ENCODE measurements at places on chromosomes 12 and 14.

DNA sequence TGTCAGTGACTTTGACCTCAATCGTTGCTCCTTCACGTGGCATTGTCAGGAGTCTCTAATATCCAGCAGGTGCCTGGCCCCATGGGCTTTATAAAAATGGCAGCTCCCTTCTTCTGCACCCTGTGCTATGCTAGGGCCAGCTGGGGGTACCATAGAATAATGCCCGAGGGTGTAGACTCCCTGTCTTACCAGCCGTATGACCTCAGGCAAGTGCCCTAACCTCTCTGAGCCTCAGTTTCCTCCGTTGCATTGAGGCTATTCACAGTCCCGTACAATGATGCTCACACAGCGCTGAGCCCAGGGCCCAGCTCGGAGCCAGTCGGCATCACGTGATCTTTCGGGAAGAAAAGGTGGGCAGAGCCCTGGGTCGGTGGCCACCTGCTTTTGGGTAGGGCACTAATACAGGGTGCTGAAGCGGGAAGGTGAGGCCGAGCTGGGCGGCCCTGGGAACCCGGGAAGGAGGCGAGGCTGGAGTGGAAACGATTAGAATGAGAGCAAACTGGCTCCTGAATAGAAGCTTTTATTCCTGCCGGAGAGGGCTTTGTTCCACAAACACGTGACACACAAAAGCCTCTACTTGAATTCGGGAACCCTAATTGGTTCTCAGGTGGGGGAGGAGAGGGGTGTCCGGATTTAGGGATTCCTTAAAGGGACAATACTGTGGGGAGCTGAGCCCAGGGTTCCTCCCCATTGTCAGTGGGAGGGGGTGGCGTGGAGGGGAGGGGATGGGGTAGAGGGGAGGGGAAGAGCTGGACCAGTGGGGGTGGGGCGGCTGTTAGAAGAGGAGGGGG lies 19.9 kb upstream of the MSI1 start:
- no peak for DNase-seq

GRCh38 chr14:72576258-72576657 lies 317.6 kb downstream of the DPF3 start:
- DNase-seq: no peak

DNA sequence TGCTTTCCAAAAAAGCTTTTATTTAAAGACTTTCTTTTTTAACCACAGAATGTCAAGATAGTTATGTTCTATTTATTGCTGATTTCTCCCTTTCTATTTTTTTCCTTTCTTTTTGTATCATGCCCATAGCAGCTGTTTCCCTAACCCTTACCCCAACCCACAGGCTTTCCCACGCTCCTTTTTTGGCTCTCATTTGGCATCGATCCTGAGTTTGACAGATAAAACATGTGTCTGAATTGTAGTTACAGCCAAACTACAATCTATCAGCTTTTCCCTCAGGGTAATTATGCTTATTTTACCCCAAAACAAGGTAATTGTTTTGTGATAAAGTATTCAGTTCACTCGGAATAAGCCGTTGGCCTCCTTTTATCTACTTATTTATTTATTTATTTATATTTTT lies 46.7 kb downstream of the PDE3A start:
- DNase-seq: no peak

GRCh38 chr12:43556057-43556456 lies 4.1 kb upstream of the ADAMTS20 start:
- no peak for DNase-seq

- DNase-seq: no peak
These were observed 9.2 kb downstream of the EXOC3L4 start for GRCh38 chr14:103103461-103104388.

- DNase-seq: no peak
These were observed 30.4 kb upstream of the KCNA5 start for GRCh38 chr12:5013266-5013730.

- DNase-seq: no peak
These were observed 48.0 kb upstream of the PDZRN4 start for GRCh38 chr12:41140117-41140516.

DNA sequence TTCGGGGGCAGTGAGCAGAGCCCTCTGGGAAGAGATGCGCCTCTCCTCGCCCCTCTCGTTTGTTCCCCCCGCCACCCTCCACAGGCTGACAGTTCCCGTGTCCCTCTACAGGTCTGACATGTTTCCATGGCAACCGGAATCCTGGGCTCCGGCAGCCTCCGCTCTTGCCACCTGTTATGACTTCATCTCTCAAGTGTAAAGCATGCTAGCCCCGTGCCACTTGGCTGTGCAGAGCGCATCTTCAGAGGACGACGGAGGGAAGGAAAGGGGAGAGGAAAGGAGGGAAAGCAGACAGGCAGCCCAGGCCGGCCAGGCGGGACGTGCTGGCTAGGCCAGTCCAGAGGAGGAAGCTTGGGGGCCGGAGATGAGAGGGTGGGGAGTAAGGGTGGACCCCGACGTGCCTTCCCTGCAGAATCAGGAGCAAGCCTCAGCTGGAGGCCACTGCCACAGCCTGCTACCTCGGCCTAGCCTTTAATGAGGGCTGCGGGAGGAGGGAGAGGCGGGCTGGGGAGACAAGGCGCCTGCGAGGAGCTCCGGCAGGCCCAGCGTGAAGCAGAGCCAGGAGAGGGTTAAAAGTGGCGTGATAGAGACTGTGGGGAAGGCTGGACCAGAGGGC lies 214.3 kb downstream of the DPF3 start:
- DNase-seq: no peak

DNA sequence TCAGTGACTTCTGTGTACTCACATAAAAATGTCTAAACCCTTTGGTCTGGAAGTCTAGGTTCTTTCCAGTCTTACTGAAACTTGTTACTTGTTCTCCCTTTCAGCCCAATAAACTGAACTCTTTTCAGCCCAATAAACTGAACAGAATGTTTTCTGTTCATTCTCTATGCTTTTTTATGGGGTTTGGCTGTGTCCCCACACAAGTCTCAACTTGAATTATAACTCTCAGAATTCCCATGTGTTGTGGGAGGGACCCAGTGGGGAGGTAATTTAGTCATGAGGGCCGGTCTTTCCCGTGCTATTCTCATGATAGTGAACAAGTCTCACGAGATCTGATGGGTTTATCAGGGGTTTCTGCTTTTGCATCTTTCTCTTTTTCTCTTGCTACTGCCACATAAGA lies 15.0 kb upstream of the NEDD1 start:
- peak; percentile 27 for DNase-seq

DNA sequence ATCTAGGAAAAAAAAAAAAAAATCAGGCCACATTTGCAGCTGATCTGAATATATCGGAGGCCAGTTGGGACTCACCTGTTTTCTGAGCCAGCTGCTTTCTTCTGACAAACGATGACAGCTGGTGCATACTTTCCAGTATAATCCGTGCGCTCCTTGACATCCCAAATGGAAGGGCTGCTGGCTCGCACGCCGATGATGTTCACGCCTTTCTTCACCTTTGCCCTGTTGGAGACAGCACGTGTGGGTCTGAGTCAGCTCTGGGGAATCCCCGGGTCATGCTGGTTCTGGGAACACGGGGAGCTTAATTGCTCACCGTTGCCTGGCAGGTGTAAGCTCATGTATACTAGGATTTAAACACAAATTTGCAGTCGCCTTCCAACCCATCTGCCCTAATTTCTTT lies 372.8 kb downstream of the TMEM132D start:
- DNase-seq: no peak

GRCh38 chr12:117193903-117194302 lies 3.6 kb upstream of the FBXO21 start:
- DNase-seq: no peak

- no peak for DNase-seq
These were observed 93.8 kb downstream of the STXBP6 start for GRCh38 chr14:24956104-24956503.

- DNase-seq: no peak
These were observed 472.0 kb downstream of the RGS6 start for GRCh38 chr14:72404106-72404774.

- no peak for DNase-seq
These were observed 207.6 kb downstream of the DAD1 start for GRCh38 chr14:22381408-22381760.

DNA sequence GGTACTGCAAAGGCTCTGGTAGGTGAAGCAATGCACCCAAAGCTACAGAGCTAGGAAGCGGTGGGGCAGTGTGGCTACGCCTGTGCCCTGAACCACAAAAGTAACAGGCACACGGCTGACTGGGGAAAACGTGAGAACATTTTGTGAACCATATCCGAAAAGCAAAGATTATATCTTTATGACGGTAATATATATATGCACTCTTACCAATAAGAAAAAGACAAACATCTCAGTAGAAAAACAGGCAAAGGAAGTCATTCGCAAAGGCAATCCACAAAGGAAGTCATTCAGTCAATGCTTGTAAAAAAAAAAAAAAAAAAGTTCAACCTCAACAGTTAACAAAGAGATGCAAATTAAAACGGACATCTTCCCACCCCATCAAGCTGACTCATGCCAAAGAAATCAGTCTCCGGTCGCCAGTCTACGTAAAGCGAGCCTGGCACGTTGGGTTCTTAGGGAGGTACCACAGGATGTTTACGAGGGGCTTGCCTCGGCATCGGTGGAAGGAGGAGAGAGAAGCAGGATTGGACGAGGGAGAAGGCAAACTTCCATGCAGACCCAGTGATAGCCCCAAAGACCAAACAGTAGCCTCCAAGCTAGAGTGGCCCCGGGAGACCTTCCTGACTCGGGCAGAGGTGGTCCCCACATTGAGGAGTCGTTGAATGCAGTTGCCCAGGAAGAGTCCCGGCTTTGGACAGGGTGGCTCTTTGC lies 39.4 kb upstream of the PPP2R5C start:
- DNase-seq: peak; percentile 55

DNA sequence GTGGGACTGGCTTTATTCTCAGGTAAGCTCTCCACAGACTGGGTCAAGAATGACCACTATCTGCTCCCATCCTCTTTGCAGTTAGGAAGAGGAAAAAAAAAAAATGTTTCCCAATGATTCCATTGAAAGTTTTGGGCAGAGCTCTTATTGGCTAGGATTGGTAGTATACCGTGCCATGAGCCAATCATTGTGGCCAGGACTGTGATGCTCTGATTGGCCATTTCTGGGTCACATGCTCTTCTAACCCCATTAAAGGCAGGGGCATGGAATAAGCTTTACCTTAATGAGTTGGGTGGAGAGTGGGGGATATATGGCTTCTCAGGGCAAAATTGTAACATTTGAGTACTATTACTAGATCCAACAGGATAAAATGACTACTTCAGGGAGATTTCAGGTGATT lies 49.4 kb upstream of the WSCD2 start:
- no peak for DNase-seq

DNA sequence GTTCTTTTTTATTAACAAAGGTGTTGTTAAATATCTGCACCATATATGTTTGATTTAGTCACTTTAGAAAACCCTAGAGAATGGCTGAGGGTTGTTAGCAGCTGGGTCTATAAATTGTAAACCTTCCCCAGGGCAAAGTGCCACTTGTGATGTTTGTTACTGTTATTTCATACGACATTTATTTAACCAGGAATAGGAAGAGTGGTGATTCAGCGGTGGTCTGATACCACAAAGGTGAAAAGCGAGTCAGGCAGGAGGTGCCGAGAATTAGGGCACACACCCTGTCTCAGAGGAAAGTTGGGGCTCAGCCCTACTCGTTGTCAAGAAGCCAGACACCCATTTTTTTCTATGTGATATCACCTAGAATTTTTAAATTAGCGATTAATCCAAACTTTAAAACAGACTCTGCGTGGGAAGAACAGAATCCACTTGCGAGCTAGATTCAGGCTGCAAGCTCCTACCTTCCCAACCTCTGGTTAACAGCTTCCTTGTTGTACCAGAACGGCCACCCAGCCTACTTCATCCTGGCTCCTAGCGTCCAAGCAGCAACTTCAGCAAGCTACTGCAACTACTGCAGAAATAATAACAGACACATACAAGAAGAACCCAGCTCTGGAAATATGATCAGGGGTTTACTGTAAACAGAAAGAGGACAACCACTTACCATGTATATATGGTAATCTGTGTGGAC lies 126.7 kb downstream of the TMEM132D start:
- DNase-seq: no peak

- no peak for DNase-seq
These were observed 498.5 kb downstream of the NELL2 start for GRCh38 chr12:44377443-44378187.

GRCh38 chr12:21337959-21338744 lies 3.4 kb upstream of the SLCO1A2 start:
- no peak for DNase-seq

DNA sequence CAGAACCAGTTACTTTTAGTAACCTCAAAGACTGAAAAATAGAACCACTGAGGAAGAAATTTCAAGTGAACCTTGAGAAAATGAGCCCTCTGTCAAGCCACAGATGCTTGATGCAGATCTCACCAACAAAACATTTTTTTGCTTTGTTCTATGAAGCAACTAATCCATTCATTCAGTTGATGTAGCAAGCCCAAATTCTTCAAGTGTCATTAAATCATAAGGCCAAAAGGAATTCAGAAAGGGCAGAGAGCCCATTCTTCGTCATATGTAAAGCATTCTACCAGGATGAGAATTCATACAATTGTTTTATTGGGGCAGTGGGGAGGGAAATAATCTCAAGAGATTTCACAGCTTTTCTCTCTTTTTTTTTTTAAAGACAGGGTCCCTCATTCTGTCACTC lies 218.0 kb upstream of the RGS6 start:
- DNase-seq: no peak

GRCh38 chr12:63976902-63977395 lies 132.4 kb downstream of the SRGAP1 start:
- DNase-seq: no peak

- no peak for DNase-seq
These were observed 85.4 kb downstream of the HECTD1 start for GRCh38 chr14:31122098-31122611.

DNA sequence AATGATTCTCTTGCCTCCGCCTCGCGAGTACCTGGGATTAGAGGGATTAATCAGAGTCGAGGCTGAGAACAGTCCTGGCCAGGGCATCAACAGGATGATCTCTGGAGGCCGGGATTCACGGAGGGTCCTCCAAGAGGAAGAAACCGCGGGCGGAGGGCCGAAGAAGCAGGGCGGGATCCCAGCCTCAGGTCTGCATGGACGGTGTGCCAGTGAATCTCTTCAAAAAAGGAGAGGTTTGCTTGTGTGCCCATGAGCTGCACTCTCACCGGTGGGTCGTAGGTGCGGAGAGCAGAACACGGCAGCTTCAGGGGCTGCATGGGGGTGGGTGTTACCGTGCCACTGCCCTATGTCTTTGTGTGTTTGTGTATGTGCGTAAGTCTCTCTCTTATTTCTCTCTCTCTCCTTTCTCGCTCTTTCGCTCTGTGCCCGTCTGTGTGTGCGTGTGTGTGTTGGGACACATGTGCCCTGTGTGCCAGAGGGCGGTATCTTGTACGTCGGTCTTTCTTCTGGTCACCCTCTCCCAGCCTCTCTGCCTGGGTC lies 768.2 kb upstream of the ALG10B start:
- DNase-seq: no peak

Data from uterus (tissue), 4 donors.